ENCODE measurements at places on chromosomes 7 and 10.

GRCh38 chr10:17244700-17245365 lies 16.8 kb downstream of the VIM start:
- no peak for DNase-seq

DNA sequence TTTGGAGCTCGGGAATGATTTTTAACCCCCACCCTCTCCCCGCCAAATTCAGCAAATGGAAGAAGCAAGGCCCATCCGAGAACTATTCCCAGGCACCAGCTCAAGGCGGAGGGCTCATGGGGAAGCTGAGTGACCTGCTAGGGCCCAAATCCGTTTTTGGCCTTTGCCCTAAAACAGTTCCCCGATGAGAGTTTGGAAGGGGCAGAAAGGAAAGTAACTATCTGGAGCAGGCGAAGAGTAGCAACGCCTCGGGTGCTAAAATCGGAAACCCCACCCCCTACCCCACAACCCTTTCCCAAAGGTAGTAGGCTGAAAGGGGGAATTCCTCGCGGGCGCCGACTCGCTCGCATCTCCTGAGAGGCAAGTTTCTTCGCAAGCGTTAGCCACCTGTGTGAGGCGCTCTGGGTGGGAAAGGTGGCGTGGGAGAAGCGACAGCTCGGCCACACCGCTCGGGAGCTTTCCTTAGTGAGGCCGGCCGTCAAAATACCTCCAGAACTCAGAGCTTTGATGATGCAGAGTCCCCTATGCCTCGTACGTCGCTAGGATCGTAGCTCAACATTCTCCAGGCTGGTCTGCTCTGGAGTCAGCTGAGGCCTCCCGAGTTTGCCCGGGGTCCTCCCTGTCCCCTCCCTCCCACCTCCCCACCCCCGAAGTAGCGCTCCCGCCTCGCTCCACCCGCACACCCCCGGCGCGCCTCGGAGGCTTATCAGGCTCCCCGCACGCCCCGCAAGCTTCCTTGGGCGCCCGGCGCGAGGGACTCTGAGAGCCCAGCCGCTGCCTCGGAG lies 642 bp upstream of the PRKG1 start:
- DNase-seq: no peak

DNA sequence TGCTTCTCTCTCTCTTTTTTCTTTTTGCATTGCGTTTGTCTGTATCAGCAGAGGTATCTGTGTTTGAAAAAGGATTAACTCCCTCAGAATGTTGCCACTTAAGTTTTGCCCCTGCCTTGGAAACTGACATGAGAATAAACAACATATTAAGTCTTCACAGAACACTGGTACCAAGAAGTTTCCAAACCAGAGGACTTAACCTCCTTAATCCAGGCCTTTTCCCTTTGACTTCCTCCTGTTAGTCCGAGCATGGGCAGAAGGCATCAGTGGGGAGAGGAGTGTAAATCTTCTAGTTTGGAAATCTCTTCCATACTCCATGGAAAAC lies 681.4 kb downstream of the LRMDA start:
- DNase-seq: no peak

GRCh38 chr10:115980470-115980869 lies 292.5 kb downstream of the GFRA1 start:
- DNase-seq: no peak

DNA sequence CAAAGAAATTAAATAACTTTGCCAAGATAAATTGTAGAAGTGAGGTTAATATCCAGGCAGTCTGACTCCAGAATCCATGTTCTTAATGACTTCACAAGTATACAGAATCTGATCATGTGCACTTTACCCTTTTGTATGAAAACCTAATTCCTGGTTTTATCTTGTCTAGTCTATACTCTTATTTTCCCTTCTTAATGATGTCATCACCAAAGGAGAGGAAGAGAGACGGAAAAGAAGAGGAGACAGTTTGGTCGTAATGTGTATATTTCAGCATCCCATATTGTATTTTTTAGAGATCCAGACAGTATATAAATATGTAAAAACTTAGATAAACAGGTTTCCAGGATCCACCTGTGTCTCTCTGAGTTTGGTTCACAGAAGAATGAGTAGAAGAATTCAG lies 159.9 kb upstream of the MDFIC start:
- no peak for DNase-seq

DNA sequence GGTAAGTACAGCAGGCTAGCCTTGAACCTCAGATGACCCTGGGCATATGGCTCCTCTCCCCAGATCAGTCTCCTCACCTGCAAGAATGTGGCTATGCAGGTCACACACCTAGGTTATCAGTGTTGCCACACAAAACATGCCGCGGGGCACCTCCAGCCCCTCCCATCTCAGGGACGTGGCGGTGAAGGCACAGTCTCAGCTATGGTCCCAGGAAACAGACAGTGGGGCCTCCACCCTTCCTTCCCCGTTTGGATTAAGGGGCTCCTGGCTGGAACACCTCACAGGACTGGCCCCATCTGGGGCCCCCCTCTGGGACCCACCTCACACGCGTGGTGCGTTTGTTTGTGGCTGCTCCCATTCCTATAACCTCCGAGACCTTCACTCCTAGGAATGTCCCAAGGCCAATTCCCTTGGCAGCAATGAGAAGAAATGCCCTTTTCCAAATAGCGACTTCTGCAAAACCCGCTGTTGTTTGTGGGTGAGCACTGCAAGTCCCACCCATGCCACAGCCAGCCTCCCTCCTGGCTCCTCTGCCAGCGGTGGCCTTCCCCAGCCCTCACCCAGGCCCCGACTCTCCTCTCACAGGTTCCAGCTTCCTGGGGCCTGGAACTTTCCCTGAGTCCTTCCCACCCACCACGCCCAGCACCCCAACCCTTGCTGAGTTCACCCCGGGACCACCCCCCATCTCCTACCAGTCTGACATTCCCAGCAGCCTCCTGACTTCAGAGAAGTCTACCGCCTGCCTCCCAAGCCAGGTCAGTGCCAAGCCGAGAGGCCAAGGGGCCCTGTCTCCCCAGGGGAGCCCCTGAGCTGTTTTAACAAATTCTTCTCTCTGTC lies 17.1 kb downstream of the ZMIZ2 start:
- no peak for DNase-seq

- no peak for DNase-seq
Observed at GRCh38 chr10:48616436-48616835, 11.6 kb upstream of the ARHGAP22 start.

GRCh38 chr10:119776536-119776935 lies 50.7 kb downstream of the INPP5F start:
- no peak for DNase-seq

DNA sequence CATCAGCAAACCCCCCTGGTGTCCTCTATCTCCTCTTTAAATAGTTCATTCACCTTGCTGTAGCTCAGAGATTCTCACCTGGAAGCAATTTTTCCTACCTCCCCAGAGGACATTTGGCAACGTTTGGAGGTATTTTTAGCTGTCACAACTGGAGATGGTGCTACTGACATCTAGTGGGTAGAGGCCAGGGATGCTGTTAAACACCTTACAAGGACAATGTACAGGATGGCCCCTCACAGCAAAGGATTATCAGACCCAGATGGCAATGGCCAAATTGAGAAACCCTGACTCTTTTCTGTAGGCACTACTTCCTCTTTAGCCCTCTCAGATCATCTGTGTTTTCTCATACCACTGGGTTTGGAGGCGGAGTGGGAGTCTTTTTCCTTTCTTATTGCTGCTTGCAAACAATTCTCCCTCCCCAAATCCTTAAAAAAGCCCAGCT lies 13.2 kb upstream of the TRA2A start:
- peak; percentile 41 for DNase-seq

- DNase-seq: no peak
Observed at GRCh38 chr10:24908793-24909423, 43.5 kb downstream of the PRTFDC1 start.

GRCh38 chr10:108956149-108956548 lies 967.2 kb downstream of the XPNPEP1 start:
- DNase-seq: no peak

DNA sequence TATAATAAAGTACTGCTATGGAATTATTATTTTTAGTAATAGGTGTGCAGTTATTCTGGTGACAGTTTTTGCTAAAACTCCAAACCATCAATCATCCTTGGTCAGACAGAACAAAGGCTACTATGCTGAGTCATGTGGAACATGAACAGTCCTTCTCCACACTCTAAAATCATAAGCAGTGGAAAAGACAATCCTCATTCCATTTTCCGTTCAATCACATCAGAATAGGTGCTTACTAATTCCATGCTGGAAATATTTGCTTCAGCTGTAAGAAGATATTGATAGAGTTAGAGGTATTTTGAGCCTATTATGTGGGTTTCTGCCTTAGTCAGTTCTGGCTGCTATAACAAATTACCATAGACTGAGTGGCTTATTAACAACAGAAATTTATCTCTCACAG lies 82.9 kb downstream of the FAM13C start:
- DNase-seq: no peak

GRCh38 chr10:52533986-52534385 lies 219.9 kb downstream of the DKK1 start:
- DNase-seq: no peak

- DNase-seq: no peak
Observed at GRCh38 chr10:126889421-126889820, 15.8 kb upstream of the DOCK1 start.

DNA sequence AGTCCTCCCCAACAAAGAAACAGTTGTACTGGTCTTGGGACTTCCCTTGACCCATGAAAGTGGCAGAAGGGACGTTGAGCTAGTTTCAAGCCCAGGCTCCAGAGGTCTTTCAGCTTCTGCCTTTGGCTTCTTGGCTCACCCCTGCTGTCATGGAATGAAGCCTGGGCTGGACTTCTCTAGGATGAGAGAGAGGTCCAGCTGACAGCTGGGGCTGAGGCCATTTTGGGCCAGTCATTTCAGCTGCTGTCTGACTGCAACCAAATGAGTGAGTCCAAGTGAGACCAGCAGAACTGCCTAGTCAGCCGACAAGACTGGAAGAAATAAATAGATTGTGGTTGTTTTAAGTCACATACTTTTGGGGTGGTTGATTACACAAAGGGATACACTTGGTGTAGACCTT lies 76.6 kb downstream of the TMEM178B start:
- no peak for DNase-seq

DNA sequence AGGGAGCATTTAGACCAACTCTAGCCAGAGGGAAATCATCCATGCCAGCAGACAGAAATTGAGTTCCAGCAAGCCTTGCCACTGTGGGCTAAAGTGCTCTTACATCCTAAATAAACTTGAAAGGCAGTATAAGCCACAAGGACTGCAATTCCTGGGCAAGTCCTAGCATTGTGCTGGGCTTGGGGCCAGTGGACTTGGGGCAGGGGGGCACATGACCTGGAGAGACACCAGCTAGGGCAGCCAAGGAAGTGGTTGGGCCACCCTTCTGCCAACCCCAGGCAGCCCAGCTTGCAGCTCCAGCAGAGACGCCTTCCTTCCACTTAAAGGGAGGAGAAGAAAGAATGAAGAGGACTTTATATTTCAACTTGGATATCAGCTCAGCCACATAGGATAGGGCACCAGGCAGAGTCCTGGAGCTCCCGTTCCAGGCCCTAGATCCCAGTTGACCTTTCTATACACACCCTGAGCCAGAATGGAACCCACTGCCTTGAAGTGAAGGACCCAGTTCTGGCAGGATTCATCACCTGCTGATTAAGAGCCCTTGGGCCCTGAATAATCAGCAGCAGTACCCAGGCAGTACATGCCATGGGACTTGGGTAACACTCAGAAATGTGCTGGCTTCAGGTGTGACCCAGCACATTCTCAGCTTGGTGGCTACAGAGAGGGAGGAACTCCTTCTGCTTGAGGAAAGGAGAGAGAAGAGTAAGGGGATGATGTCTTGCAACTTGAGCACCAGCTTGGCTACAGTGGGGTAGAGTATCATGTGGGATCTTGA lies 153.0 kb downstream of the GNAI1 start:
- no peak for DNase-seq

DNA sequence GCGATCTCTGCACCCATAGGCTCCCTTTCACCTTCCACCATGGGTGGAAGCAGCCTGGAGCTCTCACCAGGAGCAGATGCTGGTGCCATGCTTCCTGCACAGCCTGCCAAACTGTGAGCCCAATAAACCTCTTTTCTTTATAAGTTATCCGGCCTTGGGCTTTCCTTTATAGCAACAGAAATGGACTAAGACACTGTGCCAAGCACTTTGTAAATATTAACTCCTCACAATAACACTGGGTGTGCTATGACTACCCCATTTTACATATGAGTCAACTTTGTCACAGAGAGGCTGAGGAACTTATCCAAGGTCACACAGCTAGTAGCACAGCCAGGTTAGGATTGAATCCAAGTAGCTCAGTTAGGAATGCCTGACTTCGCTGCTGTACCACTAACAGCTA lies 79.7 kb upstream of the KCNMA1 start:
- no peak for DNase-seq

DNA sequence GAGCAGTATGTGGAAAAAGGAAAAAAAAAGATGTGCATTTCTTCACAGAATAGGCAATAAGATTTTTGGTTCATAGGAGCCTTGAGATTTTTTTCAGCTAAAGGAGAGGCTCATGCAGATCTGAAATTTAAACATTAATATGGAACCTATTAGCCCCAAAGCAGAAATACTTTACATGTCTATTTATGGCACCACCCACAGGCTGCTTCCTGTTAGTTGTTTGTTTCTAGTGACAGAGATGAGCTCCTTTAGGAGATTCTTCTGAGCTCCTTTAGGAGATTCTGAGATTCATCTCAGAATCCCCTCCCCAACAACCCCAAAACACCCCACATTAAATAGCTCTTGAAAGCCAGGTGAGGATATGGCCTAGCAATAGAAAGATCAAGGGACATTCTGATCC lies 27.9 kb upstream of the HPS1 start:
- no peak for DNase-seq

DNA sequence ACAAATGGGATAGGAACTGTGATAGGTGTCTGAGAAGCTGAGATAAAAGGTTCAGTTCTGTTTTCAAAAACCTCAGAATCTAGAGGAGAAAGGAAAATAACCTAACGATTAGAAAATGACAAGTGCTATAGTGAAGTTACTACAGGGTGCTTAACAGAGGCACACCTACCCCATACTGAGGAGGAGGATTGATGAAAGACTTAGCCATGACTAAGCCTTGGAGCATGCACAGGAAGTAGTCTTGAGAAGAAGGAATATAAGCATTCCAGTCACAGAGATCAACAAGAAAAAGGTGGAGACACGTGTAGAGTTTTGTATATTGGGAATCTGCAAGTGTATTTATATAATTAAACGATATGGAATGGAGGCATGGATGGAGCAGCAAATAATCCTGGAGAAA lies 1225.5 kb upstream of the CELF2 start:
- DNase-seq: no peak

DNA sequence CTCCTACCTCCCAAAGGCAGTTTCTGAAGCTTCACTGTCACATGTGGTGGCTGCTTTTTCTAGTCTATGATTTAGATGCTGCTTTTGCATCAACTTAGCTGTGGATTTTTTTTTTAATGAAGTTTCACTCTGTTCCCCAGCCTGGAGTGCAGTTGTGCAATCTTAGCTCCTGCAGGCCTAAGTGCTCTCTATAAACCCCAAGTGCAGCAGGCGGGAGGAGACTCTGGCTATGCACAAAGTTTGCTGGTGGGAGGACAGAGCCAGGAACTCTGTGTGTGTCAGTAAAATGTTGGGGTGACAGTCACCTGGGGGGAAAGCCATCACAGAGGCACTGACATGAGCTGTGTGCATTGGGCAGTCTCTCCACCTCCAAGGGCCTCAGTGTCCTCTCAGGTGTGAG lies 138.8 kb upstream of the FAM20C start:
- DNase-seq: no peak

All from NCI-H2171 treated with DMSO at 0.1 percent for 48 hours (cell line).